ENCODE measurements at places on chromosomes 11 and 22.

- no peak for DNase-seq
Observed at GRCh38 chr11:83349296-83349695, 63.1 kb upstream of the CCDC90B start.

GRCh38 chr11:111624608-111625007 is 22.4 kb downstream of the SIK2 start:
- no peak for DNase-seq

- DNase-seq, result no peak
Observed at GRCh38 chr11:74650498-74650897, 58.1 kb downstream of the POLD3 start.

- DNase-seq, result no peak
Observed at GRCh38 chr11:115501502-115501892, 2.7 kb downstream of the CADM1 start.

DNA sequence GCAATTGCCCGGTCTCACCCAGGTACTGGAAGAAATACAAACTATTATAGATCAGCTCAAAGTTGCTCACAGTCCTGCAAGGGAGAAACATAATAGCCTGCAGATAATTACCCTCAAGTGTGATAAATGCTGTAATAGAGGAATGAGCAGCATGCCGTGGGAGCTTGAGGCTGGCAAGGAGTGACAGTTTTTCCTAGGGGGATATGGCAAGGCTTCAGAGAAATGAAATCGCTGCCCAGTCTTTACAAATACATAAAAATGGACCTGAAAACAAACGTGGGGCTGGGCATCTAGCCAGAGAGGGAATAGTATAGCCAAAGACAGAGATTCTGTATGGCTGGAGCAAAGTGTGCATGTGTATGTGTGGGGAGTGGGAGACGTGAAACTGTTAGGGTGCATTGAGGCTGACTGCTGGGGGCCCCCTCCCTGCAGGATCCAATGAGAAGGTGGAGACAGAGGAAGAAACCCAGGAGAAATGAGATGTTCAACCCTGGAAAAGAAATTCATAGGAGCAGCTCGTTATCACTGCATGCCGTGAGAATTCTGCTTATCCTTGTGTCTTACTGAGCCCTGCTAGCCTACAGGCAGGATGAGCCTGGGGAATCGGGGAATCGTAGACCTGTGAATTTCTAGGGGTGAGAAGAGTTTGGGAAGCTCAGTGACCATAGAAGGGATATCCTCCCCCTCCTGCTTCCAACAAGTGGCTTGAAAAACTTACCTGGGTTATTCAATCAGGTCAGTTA is 167.0 kb downstream of the LDLRAD3 start:
- no peak for DNase-seq

DNA sequence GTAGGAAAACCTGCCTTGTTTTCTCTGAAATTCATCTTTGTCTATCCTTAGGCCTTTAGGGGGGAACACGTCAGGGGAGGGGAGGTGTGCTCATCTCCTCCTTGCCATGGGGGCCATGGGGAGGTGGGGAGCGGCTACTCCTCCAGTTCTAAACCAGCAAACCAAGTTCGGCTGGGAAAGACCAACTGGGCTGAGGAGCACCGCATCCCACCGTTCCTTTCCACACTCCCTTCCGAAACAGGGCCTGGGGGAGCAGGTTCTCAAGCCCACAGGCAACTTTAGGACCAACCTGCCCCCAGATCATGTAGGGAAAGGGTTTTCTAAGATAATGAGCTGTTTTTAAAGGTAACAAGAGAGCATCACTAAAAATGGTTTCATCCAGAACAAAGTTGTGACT is 77.5 kb upstream of the PITPNB start:
- DNase-seq, result no peak

DNA sequence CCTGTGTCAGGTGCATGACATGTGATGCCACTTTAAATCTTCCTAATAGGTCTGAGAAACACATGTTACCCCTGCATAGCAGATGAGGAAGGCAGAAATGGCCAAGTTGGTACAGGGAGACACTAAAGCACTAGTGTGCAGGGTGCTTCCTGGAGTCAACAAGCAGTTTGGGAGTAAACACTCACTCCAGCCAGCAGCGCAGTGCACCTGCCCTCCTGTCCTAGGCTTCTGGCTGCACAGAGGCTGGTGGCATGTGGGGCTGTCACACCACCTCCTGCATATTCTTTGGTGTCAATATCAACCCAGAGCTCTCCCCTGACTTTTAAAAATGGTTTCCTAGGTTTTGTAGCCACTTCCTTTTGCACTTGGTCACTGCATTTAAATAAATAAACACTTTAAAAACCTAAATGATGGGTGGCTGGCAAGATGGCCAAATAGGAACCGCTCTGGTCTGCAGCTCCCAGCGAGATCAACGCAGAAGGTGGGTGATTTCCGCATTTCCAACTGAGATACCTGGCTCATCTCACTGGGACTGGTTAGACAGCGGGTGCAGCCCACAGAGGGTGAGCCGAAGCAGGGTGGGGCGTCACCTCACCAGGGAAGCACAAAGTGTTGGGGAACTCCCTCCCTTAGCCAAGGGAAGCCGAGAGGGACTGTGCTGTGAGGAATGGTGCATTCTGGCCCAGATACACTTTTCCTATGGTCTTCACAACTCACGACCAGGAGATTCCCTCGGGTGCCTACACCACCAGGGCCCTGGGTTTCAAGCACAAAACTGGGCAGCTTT is 33.5 kb downstream of the GAB4 start:
- no peak for DNase-seq

DNA sequence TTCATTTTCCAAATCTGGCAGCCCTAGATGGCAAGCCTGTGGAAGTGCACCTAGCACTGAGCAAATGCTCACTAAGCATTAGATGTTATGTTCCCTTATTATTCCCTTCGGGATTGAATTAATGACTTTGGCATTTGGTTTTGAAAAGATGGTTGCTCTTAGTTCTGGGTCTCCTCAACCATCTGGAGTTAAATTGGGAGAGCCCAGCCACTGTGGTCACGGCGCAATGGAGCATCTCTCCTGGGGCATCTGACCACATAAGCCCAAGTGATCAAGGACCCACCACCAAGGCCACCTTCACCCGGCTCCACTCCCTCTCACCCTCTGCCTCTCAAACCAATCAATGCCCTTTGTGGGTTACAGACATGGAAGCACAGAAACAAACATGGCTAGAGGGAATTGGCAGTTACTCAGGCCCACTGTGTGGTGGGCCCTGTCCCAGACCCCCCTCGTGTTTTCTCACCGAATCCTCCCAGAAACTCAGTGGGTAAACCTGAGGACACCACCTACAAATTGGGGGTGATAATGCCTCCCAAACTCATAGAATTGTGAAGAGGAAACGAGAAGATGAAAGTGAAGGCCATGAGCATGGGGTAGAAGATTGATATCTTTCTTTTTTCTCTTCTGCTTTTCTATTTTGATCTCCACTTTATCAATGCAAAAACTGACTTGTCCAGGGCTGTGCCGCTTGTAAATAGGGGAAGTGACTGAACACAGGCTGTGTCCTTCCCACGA is 52.2 kb downstream of the IRAG1 start:
- no peak for DNase-seq

GRCh38 chr22:47083379-47083986 is 321.0 kb downstream of the TBC1D22A start:
- no peak for DNase-seq

GRCh38 chr11:44977493-44977984 is 26.9 kb upstream of the TP53I11 start:
- no peak for DNase-seq

DNA sequence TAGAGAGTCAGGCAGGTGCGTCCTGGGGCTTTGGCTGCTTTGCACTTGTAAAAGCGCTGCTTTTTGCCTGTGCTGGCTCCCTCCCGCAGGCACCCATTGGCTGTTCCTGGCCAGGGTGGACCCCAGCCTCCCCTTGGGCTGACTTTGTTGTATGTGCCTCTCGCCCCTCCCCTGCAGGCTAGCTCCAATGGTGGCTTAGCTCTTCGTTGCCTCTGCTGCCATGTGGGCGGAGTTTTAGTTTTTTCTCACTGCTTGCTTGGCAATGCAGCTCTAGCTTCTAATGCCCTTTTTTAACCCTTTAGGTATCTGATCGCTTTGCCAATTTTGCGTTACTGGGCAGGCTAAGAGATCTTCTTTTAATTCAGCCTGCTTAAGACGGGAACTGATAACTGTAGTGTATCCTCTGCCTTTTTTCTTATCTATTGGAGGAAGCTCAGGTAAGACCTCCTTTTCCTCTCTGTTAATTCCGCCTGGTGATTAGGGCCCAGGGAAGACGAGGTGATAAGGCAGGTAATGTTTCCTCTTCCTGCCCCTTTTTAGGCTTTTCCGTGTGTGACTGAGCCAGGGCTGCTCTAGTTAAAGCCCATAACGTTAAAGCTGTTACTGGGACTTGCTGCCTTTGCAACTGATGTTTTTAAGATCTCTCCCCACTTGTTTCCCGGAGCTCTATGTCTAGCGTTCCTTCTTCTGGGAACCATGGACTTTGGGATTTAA is 11.7 kb upstream of the GLYATL1 start:
- DNase-seq, result no peak
